Stimulated activated CD4-positive, alpha-beta T cell treated with anti-CD3 and anti-CD28 coated beads, Interleukin-4, amount 100 ng/mL, for 24 hours (primary cell): ENCODE measurements at places on chromosomes 11 and 22.
A peak's percentile ranks its signal among the peaks of the same experiment; 100 is the strongest.

DNA sequence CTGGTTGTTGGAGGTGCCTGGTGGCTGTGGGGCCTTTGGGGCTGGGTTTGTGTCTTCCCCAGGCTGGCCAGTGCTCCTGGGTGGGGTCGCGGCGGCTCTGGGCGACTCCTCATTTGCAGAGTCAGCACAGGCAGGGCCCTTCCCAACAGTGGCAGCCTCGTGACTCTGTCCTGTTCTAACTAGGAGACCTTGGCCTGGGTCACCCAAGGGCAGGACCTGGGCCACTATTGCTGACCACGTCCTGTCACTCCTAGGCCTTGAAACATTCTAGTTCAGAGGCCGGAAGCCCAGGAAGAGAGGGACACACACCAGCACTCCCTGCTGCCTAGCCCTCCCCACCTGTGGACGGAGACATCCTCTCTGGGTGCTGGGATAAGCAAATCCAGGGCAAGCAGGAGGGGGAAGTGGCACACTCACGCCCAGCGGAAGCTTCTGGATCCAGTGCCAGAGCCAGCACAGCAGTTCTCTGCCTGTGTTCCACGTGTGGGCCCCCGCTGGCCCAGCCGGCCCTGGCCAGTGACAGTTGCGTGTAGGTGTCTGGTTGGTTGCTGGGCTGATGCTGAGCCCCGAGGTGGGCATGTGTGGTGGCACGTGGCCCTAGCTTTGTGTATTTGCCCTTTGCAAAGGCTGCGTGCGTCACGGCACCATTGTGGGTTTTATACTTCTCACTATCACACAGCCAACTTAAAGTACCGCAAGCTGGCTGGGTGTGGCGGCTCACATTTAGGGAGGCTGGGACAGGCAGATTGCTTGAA, 4.3 kb upstream of the CHID1 start:
- DNase-seq = no peak

DNA sequence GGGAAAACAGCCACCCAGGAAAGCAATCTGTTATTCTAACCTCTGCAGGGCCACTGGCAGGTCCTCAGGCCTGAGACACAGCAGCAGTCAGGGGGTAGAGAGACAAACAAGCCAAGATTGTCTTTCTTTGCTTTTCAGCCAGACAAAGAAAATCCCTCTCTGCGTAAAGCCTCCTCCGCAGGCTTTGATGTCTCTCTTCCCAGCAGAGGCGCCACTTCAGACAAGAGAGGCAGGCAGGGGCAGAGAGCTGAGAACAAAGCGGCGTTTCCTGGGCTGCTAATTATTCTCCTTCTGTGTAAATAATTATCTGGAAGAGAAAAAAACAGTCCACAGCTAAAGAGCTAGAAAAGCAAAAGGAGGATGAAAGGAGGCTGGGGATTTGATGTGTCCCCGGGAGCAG, 102.7 kb upstream of the SEZ6L start:
- no peak for DNase-seq

DNA sequence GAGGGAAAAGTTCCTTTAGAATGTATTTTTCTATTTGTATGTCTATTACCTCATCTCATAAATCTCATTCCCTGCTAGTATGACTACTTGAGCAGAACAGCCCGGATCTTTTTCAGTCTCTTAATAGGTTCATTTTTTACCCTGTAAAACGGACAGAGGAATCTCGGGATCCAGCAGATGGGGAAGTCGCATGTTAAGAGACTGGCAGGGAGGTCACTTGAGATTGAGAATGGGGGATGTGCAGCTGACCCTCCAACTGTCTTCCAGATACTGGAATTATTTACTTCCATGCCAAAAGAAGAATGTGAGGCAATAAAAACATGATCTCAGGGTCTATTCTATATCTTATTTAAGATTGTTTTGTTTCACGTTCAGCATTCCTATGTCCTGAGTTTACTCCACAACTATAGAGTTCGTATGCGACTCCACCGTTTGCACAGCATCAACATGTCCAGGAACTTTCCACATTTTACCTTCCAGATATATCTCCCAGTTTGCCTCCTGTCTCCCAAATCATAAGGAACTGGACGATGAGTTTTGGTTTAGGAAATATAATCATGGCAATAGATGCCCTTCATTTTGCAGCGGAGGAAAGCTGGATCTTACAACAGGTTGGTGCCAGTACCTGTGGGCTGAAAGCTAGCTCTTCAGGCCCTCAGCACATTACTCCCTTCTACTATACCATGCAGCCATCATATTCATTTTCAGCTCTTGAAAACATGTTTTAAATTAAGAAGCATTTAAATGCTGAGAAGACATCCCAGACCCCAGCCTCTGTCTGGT, 181.5 kb downstream of the MAML2 start:
- no peak for DNase-seq

GRCh38 chr11:1934335-1935155, 12.6 kb upstream of the MRPL23 start:
- no peak for DNase-seq

- no peak for DNase-seq
Measured at GRCh38 chr11:85913513-85913912, 58.3 kb downstream of the CCDC83 start.

DNA sequence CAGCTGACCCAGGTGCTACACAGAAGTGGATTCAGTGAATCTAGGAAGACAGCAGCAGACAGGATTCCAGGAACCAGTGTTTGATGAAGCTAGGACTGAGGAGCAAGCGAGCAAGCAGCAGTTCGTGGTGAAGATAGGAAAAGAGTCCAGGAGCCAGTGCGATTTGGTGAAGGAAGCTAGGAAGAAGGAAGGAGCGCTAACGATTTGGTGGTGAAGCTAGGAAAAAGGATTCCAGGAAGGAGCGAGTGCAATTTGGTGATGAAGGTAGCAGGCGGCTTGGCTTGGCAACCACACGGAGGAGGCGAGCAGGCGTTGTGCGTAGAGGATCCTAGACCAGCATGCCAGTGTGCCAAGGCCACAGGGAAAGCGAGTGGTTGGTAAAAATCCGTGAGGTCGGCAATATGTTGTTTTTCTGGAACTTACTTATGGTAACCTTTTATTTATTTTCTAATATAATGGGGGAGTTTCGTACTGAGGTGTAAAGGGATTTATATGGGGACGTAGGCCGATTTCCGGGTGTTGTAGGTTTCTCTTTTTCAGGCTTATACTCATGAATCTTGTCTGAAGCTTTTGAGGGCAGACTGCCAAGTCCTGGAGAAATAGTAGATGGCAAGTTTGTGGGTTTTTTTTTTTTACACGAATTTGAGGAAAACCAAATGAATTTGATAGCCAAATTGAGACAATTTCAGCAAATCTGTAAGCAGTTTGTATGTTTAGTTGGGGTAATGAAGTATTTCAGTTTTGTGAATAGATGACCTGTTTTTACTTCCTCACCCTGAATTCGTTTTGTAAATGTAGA, 1.7 kb downstream of the MALAT1 start:
- DNase-seq = peak; percentile 53

DNA sequence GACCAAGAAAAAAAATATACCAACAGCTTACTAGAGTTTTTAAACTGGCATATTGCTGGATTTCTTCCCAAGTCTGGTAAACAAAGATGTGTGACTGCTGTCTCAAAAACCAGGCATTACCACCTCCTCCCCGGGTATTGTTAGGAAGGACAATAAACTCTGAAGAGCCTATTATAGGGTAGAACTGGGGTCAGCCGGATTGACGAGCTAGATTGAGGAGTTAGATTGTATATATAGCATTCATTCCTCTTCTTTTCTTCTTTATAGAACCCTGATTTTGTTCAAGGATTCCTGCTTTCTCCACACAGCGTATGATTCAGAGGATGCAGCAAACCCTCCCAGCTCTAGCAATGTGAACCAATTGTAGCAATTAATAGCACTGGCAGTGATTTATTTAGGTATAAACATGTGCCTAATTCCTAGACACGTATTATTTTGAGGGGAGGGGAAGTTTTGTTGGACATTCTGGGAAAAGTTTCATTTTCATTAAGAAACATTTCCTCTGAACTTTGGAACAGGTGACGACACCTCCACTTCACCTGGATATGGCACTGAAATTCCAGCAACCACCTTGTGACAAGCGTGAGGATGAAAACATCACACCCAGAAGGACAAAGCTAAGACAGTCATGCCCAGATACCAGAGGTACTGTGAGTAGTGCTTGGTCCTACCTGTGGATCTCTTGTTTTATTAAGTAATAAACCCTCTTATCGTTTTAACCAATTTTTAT, 679.4 kb upstream of the KIRREL3 start:
- DNase-seq = no peak

DNA sequence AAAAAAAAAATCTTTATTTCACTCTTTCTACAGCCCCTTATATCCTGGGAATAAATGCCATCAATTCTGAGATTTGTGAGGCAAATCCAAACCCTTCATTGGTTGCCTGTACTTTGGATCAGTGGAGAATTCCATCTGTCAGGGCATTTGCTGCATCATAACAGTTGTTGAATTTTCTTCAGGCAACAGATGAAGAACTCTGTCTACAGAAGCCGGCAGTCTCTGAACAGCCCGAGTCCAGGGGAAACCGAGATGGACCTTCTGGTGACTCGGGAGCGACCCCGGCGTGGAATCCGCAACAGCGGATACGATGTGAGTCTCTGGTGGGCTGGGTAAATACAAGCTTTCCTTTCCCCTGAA, 82.3 kb downstream of the C11orf91 start:
- no peak for DNase-seq
